Stimulated activated CD8-positive, alpha-beta memory T cell treated with anti-CD3 and anti-CD28 coated beads, Interleukin-7, amount 100 ng/mL, for 1 hour (primary cell): ENCODE measurements at places on chromosomes 13 and 19.
A peak's percentile ranks its signal among the peaks of the same experiment; 100 is the strongest.

GRCh38 chr13:40672765-40673397, 6.4 kb upstream of the FOXO1 start:
- DNase-seq: no peak

DNA sequence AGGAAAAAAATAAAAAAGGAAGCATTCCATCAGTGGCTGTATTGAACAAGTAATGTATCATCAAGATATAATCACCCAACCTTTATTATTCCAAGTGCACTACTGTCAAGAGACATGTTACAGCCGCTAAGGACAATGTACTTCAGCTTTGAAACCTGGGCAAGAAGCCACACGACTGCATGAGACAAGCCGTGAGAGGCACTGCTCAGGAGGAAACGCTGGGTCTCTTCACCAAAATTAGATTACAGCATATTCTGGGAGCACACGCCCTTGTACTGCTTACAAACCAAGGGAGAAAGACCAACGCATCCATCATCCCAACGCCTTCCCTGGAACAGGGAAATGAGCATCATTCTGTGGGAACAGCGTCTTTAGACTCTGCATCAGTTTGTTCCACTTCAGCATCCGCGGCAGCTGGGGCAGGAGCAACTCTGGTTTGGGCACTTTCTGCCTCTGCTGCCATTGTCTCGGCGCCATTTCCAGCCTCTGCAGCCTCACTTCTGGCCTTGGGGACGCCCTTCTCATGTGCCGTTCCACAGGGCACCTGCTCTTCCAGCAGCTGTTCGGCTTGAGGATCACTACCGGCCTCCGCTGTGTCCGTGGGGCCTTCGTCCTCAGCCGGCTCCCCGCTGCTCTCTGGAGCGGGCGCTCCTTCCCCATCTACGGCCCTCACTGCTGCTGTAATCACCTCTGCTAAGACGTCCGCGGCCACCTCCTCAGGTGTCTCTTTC, 22.4 kb upstream of the BRD4 start:
- no peak for DNase-seq

DNA sequence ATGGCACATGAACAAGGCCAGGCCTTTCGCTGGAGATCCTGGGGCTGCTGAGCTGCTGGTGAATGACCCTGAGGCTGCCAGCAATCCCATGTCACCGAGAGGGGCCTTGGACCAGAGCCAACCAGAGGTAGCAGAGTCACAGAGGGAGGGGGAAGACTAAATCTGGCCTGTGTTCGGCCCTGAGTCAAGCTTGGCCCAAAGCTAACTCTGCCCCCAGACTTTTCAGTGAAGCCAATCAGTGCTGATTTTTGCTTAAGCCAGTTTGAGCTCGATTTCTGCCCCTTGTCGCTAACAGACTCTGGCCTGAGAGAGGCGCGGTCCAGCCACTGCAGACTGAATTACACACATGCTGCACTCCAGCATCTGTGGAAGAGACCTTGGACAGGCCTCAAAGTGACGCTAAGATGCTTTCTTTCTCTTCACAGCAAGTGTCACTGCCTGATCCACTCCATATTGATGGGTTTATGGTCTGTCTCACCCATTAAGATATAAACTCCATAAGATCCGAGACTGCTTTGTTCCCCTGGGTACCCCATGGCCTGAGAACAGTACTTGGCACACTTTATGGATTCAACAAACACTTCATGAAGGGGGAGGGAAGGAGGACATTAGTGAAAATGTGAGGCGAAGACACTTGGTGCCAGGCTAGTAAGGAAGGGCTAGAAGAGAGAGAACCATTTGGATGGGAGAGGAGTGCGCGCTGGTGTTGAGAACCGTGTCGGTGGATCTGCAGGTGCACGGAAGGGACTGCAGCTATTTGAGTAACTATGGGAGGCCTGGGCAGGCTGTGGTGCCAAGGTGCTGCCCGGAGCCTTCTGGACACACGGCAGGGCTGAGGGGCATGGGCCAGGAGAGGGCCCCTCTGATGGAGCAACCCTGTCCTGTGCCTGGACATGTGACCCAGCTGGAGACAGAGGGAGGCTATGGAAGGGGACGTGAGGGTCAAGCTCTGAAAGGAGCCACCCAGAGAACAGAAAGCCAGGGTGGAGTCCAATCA, 17.6 kb downstream of the RANBP3 start:
- no peak for DNase-seq

GRCh38 chr19:44712864-44713515, 14.0 kb downstream of the CEACAM16 start:
- DNase-seq: no peak

DNA sequence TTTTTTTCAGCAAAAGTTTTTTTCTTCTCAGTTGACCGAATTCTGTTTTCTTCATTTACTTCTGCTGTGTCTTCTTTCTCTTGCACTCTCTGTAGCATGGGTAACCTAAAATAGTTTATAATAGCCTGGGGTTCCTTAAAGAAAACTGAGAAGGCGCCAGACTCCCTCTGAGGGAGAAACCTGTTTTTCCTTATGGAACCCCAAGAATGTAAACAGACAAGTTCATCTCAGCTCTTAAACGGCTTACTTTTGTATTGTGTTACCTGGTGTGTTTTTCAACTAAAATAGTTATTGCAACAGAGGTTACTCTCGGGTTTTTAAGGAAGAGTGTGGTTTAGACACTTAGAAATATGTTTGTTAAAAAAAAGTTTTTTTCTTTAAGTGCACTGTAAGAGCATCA, 23.8 kb upstream of the TM9SF2 start:
- DNase-seq: no peak

DNA sequence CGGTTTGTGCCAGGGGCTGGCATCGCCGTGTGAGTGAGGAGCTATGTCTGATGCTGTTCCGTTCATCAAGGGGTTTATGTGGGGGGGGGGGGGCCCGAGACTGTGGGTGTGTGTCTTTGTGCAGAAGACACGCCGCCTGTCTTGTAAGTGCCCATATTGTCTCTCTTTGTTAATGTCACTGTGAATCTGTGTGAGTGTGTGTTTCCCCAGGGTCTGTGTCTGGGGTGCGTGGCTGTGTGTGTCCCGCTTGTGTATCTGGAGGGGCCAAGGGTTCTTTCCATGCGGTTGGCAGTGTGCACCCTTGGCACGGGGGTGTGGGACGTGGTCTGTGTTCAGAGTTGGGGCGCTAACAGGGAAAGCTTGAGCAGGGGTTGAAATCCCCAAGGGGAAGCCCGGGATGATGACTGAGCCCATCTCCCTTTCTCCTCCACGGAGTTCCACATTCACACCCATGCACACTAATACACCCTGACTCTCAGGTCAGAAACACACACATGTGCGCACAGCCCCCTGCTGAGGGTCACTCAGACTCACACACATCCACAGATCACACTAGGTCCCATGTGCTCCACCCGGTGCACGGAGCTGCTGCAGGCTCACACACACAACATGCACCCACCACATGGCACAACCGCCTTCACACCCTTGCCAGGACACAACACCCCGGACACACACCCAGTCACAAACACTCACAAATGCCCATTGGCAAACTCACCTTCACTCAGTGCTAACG, 1.8 kb downstream of the NCAN start:
- DNase-seq: no peak

- no peak for DNase-seq
Measured at GRCh38 chr19:49129238-49129583, 9.9 kb downstream of the PPFIA3 start.

DNA sequence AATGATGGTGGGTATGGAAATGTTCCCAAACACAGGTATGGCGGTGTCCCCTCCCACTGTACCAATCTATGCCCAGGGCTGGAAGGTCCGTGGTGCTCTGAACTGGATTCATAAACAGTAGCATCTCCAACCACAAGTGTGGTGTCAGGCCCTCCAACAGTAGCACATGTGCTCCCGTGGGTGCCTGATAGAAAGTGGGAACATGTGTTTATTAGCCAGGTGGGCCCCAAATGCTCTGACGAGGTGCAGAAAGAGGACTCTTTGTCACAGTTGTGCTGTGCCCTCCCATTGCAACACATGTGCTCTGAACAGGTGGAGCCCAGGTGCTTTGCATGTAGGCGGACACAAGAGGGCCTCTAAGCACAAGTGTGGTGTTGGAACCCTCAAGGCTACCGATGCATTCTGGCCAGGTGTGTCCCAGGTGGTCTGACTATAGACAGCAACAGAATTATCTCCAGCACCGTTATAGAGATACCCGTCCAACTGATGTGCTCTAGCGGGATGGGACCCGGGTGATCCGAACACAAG, 75.4 kb upstream of the ZNF30 start:
- no peak for DNase-seq

DNA sequence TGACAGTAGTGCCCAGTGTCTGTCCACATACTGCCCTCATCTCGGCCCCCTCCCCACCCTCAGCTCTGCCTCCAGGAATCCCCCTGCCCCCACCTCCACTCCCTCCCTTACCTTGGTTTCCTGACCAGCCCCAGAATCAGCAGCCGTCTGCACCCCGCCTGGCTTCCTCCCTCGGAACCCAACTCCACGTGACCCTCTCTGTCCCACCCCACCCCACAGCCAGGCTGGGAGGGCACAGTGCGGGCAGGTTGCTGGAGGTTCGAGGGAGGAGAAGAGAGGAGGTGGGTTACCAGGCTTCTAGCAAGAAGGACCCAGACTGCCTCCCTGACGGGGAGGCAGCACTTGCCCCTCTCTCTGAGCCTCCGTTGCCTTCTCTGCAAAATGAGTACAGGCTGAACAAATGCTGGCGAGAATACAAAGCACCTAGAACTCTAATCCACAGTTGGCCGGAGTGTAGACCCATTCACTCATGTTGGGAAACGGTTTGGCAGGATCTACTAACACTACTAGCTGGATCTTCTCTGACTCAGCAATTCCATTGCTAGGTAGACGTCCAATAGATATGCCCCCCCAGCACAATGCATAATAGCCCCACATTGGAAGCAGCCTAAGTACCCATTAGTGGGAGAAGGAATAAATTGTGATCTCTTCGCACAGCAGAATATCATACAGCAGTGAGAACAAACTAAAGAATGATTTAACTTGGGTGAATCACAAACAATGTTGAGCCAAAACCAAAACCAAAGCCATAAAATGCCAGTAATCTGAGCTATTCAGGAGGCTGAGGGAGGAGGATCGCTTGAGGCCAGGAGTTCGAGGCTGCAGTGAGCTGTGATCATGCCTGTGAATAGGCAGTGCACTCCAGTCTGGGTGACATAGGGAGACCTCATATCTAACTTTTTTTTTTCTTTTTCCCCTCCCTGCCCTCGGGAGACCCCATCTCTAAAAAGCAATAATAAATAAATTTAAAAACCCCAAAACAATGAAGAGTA, at the start of gene RASAL3:
Gene RASAL3 (minus strand): TSS at position 151 of the 992 bp plus-strand sequence. CDS start 186 bp downstream, outside the sequence.
- peak; percentile 48 for DNase-seq

DNA sequence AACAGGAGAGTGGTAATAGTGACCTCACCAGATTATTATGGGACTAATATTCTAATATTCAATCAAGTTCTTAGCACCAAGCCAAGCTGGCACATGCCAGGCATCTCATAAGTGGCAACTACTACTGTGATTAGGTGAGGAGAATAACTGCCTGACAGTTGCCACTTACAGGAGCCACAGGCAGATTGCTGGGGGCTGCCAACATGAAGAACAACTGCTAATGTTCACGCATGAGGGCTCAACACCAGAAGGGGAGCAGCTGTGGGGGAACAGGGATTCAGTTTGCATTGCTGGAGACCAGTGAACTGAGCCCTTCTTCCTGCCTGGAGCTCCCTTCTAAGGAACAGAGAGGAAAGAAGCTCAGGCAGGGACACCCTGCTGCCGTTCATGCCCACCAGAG, 504.5 kb downstream of the FOXO1 start:
- DNase-seq: no peak

GRCh38 chr13:110716247-110716515, 2.7 kb downstream of the ING1 start:
- DNase-seq: no peak

DNA sequence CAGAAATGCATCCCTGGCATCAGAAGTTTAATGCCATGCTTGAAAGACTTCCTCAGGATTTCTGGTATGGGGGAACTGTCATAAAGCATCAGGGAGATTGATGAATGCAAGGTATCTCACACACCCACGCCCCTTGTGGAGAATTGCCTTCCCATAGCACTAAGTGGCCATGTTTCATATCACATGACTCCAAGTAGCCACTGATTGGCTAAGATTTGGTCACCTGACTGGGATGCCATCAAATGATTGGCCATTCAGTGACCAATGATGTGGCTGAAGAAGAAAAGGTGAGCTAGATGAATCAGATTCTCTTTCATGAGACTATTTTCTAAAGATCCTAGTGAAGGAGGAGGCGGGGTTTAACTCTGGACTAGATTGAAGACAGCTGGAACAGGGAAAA, 7.3 kb downstream of the KLK8 start:
- no peak for DNase-seq

DNA sequence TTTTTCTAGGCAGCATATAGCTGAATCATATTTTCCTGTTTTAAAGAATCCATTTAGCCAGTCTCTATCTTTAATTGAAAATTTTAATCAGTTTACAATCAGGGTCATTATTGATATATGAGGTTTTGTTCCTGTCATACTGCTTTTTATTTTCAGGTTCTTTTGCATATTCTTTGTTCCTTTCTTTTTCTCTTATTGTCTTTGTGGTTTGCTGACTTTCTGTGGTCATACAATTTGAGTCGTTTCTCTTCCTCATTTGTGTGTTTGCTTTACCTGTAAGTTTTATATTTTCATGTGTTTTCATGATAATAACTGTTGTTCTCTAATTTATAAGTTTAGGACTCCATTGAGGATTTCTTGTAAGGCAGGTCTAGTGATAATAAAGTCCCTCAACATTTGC, 812.6 kb downstream of the DACH1 start:
- DNase-seq: no peak

GRCh38 chr13:48715977-48716376, 62.2 kb downstream of the CYSLTR2 start:
- no peak for DNase-seq

DNA sequence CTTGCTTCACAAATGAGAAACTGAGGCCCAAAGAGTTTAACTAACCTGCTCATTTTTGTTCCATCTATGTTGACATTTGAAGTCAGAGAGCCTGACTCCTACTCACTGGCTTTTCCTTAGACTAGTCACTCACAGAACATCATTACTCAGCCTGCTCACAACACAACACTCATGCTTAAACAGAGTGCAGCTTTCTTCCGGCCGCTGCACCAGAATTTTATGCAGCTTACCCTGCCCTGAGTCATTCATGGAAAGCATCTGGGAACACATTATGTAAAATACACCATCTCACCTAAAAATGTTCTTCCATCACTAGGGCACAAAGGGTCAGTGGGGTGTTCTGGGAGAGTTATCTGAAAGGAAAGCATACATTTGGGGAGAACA, 303.4 kb downstream of the SPRY2 start:
- DNase-seq: no peak

- DNase-seq: no peak
Measured at GRCh38 chr13:40615619-40616018, 50.8 kb downstream of the FOXO1 start.

DNA sequence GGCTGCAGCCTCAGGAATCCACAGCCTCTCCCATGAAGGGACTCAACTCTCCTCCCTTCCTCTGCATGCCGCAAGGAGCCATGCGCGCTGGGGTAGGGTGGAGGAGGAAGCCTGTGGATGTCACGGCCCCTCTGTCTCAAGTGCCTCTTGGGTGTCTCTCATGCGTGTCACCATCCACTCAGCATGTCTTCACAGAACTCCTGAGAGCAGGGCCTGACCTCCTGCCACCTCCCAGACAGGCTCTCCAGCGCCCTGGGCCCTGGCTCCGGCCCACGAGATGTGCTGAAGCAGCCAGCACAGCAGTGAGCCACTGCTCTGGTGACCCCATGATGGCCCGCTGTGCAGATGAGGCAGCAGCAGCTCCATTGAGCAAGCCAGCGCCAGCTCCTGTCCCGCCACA, 25.9 kb upstream of the SPACA7 start:
- DNase-seq: no peak
